ENCODE measurements at places on chromosomes 5 and 9.

DNA sequence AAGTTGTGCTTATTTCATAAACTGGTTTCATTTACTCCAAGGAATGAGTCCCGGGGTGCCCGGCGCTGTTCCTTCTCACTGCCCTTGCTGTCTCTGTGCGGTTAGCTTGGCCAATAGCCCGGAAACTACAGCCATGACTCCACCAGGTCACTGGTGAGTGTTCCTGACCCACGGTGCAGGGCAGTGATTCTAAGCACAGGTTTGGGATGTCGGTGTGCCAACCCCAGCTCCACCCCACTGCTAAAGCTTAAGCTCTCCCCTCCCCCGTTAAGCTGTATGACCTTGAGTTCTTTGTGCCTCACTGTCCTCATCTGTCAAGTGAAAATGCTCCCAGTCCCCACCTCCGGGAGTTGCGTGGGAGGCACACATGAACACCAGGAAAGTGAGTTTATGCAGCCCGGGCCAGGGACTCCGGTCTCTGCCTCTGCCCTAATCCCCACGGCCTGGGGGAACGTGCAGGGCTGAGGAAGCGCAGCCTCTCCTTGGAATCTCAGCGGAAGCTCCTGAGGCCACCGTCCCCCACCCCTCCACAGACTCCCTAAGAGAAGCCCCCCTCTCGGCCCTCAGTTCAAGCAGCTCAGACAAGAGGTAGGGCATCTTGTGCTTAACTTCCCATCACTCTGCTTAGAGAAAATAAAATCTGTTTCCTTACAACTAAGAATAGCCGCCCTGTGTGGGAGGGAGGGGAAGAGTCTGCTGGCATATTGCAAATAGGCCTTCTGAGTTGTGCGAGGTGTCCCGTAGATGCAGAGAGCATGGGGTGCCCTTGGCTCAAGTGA, 92.0 kb upstream of the RAI14 start:
- DNase-seq: no peak

GRCh38 chr9:133417541-133418461, at the start of gene REXO4:
Gene REXO4, minus strand, starts transcription at chr9:133418010. Its CDS starts 166 bp downstream, at chr9:133417844.
- peak; percentile 79 for DNase-seq

DNA sequence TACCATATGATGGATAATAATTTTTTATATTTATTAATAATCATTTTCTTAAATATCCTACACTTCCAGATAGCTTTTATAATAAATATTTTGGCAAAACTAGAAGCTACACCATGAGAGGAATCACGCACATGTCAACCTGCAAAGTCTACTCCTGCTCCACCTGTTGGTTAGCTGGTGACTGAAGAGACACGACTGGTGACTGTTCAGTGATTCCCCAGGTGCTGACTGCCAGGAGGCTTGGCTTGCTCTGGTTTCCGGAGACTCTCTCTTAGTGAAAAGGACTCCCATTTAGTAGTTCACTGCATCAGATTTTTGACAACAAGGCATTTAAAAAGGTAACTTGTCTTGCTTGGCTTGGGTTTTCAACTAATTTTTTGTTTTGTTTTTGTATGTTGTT, 20.9 kb downstream of the GZMA start:
- DNase-seq: no peak

DNA sequence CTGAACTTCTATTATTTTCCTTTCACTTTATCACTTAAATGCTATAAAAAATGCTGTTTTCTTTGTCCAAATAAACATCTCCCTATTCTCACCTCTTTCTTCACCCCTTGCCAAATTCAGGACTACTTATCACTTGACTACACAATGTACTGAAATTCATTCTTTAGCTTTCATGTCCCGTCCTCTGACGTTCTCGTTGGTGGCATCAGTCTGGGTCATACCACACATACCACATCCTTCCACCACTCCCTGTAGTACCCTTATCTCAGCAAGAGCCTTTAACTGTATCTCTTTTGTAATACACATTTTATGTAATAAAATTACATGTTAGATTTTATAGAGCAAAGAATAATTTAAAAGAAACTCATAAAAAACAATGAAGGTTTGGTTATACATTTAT, 231.1 kb upstream of the PAPPA start:
- no peak for DNase-seq

- no peak for DNase-seq
Measured at GRCh38 chr5:135705941-135706466, 127.2 kb upstream of the CXCL14 start.

DNA sequence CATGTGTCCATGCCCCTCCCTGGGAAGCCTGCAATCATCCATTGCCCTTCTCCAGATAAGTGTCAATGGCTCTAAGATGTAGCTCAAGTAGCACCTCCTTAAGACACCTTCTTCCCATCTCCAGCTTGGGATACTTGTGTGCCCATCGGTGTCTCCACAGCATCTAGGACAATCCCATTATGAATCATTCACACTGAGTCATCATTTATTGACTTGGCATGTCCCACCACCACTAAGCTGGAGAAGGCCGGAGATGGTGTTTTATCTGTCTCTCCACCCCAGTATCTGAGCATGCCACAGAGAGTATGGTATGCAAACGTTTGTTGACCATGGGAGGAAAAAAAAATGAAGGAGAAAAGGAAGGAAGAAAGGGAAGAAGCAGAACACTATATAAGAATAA, 342.2 kb downstream of the TRIM32 start:
- DNase-seq: no peak

DNA sequence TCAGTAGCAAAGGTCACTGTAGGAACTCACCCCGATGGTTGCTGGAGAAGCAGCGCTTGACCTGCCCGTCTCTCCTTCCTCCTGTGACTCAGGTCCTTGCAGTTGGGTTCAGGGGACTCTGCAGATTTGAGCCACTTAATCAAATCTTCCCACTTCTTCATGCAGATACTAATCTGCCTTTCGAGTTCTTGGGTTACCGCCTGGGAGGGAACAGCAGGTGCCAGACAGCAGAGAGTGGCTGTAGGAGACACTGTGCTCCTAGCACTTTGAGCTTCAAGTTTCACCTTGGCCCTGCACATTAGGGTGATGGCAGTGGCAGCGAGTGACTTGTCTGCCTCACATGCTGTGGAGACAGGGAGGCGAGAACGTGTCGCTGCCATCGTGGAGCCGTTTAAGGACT, 478.3 kb downstream of the PSAT1 start:
- DNase-seq: no peak

DNA sequence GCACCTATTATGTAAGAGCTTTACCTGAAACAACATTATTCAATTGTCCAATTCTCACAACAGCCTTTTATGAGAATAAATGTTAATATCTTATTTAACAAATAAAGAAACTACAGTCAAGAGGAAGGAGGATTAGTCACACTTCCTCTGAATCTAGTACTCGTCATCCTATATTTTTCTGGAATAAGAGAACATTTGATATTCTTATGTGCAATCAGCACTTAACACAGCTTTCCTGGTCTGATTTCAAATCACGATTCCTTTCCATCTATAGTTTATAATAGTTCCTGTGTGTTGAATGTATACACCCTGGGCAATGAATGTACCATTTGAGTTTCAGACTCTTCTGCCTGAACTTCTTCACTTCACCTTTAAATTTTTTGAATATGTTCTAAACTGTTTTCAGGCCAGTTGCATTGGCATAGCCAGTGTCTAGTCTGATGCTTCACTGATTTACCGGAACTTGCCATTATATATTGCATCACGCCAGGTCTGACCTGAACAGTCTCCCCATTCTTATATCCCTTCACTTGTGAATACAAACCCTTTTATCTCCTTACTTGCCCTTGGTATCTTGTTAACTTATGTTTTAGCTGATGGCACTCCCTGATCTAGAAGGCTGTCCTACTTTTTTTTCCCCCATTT, 698.3 kb downstream of the MAT2B start:
- DNase-seq: no peak

DNA sequence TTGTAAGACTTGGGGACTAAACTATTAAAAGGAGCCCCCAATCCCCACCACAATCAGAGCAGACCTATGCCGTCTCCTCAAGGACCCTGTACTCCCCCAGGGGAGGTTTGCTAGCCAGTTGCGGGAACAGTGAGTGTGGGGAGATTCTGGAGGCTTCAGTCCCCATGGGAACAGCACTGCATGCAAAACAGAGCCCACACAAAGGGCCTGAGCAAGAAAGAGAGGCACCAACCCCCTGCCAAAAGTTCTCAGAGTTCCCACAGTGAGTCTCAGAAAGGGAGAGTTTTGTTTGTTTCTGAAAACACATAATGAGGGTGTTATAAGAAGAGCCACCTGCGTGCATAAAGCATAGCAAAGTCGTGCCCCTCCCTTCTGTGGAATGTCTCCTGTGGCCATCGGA, 56.6 kb downstream of the CFAP90 start:
- DNase-seq: no peak

DNA sequence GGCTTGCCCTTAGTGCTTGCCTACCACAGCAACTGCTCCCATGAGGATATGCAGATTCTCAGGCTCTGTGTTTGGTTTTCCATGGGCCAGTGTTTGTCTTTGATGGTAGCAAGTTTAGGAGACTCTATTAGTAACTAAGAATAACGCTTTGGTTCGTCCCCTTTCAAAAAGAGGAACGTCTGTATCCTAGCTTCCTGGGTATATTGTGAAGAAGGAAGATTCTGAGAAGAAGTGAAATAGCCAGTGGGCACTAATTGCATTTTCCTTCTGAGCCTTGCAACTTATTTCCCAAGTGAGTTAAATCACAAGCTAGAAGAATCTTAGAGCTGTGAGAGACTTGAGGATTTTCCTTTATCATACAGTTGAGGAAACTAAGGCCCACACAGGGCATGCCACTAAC, 376.8 kb downstream of the PIK3R1 start:
- DNase-seq: no peak

All from MM.1S (cell line).